Activated T-helper 17 cell treated with anti-CD3 and anti-CD28 coated beads, Interleukin-2, amount 50 U/mL, for 72 hours (primary cell): ENCODE measurements at places on chromosomes 6 and 20. TPM values are rescaled to one million over a fixed set of nuclear protein-coding genes. Genes with fewer than 3 reads are reported as not detected.
A peak's percentile ranks its signal among the peaks of the same experiment; 100 is the strongest.

DNA sequence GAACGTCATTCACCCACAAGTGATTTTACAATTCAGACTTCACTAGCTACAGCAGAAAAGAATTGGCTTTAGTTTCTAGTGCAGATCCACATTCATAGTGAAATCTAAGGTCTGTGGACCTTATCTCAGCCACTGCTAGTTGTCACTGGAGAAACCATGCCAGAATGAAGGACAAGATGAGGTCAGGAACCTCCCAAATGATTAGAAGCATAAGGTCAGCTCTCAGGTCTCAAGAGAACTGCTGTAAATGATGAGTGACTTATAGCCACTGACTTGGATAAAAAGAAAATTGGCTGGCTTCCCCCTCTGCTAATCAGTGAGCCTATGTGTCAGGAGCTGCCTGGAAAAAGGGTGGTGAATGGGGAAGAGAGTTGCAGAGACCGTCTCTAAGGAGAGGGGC is 265.3 kb upstream of the BMP2 start:
- no peak for ATAC-seq

GRCh38 chr6:153167907-153168306 is 36.8 kb upstream of the RGS17 start:
- ATAC-seq: no peak

GRCh38 chr20:24241466-24241865 is 228.0 kb upstream of the SYNDIG1 start:
- ATAC-seq: no peak

- ATAC-seq: no peak
Observed at GRCh38 chr20:49543071-49543857, 24.7 kb downstream of the PTGIS start.

GRCh38 chr6:45364466-45364865 is 13.3 kb downstream of the SUPT3H start:
- no peak for ATAC-seq

EDN1 gene
- total RNA-seq: 0.11 TPM

GRCh38 chr6:121549736-121550135 is 114.3 kb downstream of the GJA1 start:
- peak; percentile 42 for ATAC-seq
